LHCN-M2 (cell line): ENCODE measurements at places on chromosomes 2 and 18. TPM values are rescaled to one million over a fixed set of nuclear protein-coding genes. Genes with fewer than 3 reads are reported as not detected.

DNA sequence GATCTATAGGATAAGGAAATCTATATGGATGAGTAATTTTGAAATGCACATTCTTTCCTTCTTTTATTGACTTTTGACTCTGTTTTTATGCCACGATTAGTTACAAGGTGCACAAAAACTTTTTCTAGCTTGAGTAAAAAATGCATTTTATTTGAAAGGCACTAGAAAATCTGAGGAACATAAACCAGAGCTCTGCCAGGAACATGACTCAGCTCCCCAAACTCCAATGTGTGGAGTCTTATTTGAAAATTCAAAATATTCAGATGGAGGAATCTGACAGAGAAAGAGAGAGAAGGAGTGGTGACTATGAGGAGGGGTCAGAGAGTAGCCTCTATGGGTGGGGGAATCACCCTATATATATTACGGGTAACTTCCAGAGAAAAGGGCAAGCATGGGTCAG lies 231.0 kb downstream of the DCC start:
- DNase-seq = no peak

DNA sequence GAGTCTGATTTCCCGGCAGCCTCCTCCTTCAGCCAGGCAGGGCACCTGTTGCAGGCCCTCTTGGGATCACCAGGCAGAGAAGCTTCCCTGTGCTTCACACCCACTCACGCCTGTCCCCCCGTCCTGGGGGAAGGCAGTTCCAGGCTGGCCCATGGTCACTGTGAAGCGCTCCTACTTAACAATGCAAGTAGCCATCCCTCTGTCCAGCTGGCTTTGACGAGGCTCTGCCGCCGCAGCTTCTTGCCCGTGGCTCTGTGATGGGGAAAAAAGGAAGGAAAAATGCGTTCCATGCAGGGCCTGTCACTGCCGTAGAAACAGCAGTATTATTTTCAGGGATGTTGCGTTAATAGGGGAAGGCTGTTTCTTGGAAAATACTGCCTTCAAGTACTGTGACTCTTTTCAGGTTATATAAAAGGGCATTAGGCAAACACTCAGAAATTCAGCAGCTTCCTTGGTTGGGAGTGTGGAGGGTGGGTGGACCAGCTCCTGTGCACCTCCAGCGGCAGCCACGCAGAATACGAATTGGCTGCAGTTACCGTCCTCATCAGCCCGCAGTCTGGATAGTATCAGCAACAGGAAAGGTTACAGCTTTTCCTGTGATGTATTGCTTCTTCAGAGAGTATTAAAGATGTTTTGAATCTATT lies 232.3 kb downstream of the KLHL29 start:
- DNase-seq = no peak

GRCh38 chr2:152134488-152135280 lies 35.8 kb upstream of the CACNB4 start:
- peak; percentile 34 for DNase-seq

DNA sequence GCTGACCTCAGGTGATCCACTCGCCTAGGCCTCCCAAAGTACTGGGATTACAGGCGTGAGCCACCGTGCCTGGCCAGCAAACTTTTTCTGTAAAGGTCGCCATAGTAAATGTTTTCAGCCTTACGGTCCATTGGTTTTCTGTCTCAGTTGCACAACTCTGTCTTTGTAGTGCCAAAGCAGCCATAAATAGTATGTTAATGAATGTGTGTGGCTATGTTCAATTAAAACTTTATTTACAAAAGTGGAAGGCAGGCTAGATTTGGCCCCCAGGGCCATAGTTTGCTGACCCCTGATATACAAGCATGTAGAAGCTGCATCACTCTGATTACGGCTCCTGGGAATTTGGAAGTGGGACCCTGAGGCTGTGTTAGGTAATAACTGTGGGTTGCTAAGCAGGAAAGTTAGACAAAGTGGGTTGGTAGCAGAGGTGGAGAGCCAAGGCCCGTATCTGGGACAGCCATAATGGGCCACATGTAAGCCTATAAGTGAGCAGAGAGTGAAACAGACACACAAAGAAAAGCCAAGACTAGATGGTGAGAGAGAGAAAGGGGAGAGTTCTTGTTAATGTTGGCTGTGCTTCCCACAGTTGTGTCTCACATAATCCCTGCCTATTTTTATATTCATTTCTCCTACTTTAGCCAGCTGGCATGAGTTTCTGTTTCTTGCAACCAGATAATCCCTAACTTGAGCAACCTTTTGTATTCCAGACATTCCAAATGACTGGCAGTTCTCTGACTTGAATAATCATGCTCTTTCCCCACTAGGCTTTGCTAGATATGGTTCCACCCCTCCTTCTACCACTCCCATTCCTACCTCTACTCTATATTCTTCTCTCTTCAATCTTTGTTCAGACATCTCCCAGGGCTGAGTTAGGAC lies 223.3 kb upstream of the STON1 start:
- DNase-seq = peak; percentile 59

The ANKRD23 gene
- 1.0 and 2.6 TPM in 2 replicates for total RNA-seq

- DNase-seq = peak; percentile 41
Measured at GRCh38 chr2:217326238-217327022, 466.6 kb upstream of the TNP1 start.

The CFC1 gene
- not detected in 2 replicates for total RNA-seq

- peak; percentile 49 for DNase-seq
Measured at GRCh38 chr18:22465859-22466457, 48.2 kb upstream of the CTAGE1 start.

The KYNU gene
- total RNA-seq = 0.51 and 1.5 TPM in 2 replicates

- DNase-seq = no peak
Measured at GRCh38 chr2:232126301-232127099, 165.0 kb downstream of the DIS3L2 start.

- peak; percentile 31 for DNase-seq
Measured at GRCh38 chr18:69161383-69162028, 239.2 kb upstream of the DOK6 start.

DNA sequence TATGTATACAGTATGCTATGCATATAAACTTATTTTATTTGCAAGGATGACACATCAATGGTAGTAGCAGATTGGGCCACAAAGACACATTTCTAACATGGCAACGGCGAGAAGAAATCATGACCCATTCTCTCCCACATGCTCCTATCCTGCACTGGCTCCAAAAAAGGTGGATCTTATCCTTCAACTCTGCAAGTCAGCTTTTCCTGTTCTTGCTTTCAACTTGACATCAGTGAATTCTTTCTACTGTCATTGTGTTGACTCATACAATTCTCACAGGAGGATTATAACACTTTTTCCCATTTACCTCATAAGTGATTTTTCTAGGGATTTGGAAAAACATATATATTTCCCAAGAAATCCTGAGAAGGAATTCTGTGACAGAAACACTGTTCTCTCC lies 53.1 kb downstream of the ACVR1 start:
- DNase-seq = peak; percentile 40

The DNAJC5G gene
- not detected in 2 replicates for total RNA-seq

DNA sequence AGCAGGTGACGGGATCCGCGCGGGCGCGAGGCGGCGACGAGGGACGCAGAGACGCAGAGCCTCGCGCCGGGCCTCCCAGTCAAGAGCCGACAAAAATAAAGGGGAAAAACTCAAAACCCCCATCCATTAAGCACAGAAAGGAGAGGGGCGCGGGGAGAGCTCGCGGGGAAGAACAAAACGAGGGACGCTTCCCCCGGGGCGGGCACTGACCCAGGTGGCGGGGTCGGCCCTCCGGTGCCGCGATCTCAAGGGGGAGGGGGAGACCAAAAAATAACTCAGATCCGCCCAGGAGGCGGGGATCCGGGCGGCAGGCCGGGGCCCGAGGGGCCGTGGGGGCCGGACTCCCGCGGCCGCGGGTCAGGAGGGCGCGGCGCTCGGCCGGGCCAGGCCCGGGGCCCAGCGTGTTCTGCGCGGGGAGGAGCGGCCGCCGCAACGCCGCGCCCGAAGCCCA lies 597 bp downstream of the RNF103 start:
- DNase-seq = no peak

DNA sequence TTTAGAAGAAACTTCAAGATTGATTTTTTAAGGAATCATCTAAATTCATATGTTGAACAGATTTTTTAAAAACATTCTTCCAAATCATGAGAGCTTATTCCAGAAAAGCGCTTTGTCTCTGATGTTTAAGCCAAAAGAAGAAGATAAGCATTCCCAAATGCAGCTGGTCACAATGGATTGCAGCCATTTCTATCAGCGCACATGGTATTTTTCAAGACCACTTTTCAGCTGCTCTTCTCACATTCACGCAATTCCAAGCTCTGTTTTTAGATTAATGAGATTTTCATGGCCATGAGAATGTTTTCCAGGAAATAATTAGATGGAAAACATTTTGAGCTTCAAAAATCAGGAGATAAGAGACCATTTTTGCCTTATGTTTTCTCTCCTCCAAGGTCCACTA lies 8.7 kb downstream of the OSBPL1A start:
- no peak for DNase-seq

The USP14 gene
- total RNA-seq = 16.9 and 27.9 TPM in 2 replicates

DNA sequence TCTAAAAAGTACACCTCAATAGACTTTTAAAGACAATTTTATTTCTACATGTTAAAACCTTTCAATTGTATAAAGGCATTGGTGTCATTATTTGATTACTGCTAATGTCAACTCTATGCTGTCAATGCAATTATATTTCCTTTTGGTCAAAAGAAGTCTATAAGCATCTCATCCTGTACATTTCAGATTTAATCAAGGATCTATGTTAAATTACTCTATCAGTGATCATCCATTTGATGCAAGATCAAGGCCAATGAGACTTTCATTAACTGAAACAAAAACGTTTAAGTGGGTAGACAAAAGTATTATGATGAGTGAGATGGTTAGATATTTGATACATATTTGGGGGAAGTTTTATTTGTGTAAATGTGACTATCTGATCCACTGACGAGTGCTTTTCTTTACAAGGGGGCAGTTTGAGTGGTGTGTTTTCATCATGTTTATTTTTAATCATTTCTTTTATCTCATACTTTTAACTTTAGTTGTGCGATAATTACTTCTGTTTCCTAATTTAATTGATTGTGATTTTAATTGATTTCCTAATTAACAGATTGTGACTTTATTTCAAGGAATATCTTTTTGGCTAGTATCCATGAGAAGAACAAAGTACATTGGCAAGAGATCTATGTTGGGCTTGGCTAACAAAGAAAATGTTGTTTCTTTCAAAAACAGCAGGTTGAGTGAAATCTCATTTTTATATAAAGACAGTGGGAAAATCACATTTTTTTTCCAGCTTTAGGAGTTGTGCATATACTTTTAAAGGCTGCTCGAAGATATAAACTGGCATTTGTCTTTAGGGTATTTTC lies 1.1 kb downstream of the ARHGAP28 start:
- DNase-seq = no peak
